ENCODE measurements at places on chromosomes 1 and 21.

GRCh38 chr1:235775246-235775860 lies 91.4 kb downstream of the LYST start:
- no peak for DNase-seq

DNA sequence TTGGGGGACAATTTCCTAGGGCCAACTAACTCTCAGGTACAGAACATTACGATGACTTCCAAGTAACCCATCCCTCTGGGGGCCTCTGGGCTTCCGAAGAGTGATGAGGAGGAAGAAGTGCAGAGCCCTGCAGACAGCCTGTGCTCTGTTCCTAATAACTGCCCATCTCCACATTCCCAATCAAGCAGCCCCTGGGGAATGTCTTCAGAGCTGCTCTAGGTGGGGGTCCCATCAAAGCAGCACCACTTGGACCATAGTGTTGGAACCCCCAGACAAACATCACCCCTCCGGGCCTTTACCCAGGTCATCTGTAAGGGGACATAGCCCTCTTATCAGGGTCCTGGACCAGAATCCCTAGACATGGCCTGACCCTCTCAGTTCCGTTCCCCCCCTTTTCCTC lies 357.3 kb downstream of the NPHP4 start:
- DNase-seq: no peak

GRCh38 chr1:25476186-25477097 lies 45.7 kb downstream of the MACO1 start:
- DNase-seq: no peak

GRCh38 chr21:39847877-39848276 lies 19.4 kb upstream of the PCP4 start:
- DNase-seq: no peak

DNA sequence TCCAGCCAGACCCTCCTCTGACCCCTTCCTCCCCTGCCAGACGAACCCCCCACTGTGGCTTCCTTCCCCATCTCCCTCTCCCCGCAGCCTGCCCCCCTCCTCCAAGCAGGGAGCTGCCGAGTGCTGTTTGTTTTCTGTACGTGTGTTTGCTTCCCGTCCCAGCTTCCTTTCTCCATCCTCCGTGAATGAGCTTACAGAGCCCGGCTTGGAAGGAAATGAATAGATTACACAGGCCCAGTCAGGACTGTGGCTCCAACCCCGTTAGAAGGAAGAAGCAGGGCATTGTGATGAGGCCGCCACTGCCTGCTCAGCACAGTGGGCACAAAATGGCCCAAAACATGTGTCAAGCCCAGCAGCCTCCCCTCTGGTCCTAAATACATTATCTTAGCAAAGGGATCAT lies 123.2 kb downstream of the IGSF21 start:
- DNase-seq: no peak

DNA sequence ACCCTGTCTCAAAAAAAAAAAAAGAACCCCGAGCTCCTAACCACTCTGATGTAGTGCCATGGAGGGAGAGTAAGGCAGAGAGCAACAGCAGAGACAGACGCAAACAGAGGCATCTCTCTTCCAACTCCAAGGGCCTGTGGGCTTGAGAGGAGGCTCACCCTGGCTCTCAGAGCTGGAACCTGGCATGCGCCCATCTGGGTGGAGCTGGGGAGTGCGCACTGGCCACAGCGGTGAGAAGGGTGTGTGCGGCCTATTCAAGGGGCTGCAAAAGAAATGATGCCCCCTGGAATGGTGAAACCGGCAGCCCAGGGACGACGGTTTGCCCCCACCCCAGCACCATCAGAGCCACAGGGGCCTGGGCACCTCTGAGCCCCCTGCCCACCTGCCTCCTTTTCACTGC lies 17.6 kb downstream of the COL8A2 start:
- DNase-seq: no peak

DNA sequence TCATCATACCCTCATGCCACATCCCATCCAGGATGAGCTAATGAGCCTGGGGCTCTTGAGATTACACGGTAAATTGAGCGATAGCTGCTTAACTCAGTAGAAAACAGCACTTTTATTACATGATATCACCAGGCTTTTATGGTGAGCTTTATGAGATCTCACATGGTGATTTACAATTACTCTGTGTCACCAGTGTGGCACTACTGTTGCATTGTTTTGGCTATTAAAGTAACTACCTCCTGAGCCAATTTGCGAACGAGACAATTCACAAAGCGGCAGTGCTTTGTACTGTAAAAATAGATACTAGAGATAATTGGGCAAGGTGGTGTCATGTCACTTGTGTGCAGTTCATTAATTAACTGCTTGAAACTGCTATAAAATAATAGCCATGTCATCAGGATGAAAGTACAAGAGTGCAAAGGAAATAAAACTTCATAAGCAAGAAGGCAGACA lies 767.7 kb upstream of the ADGRL2 start:
- DNase-seq: peak; percentile 46

GRCh38 chr1:147292012-147292411 lies 49.5 kb downstream of the CHD1L start:
- DNase-seq: no peak

DNA sequence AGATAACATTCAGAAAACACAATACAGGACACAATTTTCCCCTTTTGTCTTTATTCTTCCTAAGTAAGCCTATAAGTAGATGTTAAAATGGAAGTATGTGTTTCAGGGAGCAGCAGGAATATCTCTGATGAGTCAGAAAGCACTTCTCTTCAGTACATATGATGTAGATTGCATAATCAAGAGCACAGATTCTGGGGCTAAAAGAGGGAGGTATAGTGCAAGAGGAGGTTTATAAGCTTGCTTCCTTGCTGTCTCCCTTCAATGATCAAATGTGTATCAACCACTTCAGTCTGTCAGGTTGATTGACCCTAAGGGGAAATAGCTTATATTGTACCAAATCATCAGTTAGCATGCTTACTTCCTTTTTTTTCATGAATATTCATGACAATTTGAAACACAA lies 822.8 kb downstream of the BRINP3 start:
- DNase-seq: no peak

DNA sequence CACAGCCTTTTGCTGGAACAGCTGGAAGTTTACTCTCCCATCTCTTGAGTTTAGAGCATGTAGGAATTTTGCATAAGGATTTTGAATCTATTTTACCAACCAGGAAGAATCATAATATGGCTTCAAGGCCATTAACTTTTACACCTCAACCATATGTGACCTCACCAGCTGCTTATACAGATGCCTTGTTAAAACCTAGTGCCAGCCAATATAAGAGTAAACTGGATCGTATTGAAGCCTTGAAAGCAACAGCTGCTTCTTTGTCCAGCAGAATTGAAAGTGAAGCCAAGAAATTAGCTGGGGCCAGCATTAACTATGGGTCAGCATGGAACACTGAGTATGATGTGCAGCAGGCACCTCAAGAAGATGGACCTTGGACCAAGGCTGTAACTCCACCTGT lies 65.4 kb downstream of the CEP350 start:
- no peak for DNase-seq

- DNase-seq: no peak
Measured at GRCh38 chr1:77271852-77272580, 9.8 kb upstream of the AK5 start.

- no peak for DNase-seq
Measured at GRCh38 chr1:180225403-180225802, 4.7 kb upstream of the LHX4 start.

- peak; percentile 57 for DNase-seq
Measured at GRCh38 chr1:221239792-221240191, 360.5 kb downstream of the HLX start.

DNA sequence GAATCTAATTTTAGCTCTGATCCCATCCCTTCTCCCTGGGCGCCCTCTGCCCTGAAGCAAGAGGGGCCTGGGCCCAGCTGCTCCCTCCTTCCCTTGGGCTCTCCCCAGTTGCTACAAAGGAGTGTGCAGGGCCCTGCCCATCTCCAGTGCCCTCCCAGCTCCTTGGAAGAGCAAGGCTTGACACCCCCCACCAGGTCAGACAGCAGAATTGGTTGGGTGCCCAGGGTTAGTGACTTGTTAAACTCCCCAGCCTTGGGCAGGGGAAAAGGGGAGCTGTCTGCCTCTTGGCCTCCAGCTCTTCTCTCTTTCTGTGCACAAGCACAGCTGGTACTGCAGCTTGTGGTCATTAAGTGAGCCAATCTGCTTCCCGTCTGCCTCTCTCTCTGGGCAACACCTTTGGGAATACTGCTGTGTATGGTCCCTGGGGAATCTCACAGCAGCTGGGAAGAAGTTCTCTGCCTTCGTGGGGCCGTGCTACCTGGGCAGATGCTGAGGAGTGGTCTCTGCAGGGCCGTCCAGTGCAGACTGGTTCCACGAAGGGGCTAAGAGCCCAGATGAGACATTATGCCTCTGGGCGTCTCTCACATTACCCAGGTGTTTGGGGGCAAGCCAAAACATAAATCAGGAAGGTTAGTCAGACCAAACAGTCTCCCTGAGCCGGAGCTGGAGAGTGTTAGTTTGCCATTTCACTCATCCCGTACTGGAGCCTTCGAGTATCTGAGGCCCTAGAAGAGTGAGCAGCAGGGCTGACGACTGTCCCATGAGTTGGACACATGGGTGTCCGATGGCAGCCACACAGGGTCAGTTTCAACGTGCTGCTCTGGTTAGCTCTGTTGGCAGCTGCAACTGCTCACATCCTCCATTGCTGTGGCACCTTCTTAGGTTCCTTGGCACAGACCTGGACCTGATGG lies 37.3 kb downstream of the TMEM53 start:
- peak; percentile 65 for DNase-seq

- DNase-seq: no peak
Measured at GRCh38 chr1:31515056-31515775, 61.1 kb upstream of the TINAGL1 start.

DNA sequence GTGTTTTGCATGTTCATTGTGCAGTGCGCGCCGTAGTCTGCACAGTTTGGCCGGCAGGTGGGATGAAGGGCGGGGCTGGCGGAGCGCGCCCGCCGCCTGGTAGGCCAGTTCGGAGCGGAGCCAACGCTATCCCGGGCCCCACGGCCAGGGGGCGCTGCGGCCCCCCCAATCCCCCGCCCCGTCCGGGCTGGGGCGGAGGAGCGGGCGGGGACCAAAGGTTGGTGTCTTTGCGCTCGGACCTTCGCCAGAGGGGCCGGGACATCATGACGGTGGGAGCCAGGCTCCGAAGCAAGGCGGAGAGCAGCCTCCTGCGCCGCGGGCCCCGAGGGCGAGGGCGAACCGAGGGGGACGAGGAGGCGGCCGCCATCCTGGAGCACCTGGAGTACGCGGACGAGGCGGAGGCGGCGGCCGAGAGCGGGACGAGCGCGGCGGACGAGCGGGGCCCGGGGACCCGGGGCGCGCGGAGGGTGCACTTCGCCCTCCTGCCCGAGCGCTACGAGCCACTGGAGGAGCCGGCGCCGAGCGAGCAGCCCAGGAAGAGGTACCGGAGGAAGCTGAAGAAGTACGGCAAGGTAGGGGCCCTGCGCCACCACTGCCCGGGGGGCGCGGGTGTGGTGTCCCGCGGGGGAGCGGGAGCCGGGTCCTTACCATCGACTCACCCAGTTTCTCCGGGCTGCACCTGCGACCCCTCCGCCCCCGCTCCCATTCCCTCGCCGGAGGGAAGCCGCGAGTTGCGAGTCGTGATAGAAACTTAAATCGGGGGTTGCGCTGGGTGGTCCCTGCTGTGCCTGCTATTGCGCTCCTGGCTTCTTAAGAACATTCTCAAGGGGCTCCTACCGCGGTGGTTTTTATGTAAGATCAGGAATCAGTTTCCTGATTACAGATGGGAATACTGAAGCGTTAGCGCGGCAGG lies at the start of gene C1orf115:
Gene C1orf115 (plus strand): TSS at position 224 of the 913 bp plus-strand sequence. CDS start 40 bp downstream, at position 264.
- DNase-seq: peak; percentile 85

DNA sequence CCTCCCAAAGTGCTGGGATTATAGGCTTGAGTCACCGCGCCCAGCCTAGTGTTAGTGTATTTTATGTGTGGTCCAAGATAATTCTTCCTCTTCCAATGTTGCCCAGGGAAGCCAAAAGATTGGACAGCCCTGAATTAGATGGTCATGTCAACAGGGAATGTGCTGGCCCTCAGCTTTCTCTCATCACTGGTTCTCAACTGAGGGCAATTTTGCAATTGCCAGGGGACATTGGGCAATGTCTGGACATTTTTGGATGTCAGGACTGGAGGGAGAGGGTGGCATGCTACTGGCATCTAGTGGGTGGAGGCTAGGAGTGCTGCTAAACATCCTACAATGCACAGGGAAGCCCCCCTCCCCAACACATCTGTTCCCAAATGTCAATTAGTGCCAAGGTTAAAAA lies 95.0 kb downstream of the LAMC2 start:
- DNase-seq: no peak

DNA sequence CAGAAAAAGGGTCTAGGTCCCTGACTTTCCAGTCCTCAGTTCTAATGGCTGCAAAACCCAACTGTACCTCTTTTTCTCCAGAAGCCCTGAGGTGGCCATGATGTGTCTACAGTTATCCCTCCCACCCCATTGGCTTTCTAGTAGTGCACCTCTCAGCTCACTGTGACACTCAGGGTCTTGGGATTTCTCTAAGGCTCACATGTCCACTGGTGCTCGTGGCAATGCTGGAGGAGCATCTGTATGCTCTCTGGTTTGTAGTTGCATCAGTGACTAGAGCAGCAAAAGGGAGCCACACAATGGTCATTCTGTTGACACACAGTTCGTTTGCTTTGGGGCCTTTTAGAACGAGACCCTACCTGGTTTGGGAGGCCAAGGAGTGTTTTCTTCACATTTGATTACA lies 81.6 kb upstream of the SYT6 start:
- no peak for DNase-seq

GRCh38 chr1:46484783-46485490 lies 4.7 kb upstream of the DMBX1 start:
- no peak for DNase-seq

DNA sequence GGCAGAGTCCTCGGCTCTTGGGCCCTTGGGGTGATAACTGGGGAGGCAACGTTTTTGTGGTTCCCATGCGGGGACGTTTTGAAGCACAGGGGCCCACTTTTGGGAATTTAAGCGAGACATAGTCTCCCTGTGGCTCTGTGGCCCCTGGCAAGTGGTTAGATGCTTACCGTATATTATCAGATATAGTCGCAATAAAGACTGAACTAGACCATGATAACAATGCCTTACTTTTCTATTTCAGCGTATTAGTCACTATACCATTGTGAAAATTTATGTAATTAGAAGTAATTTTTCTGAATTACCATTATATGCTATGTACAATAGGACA lies 538 bp upstream of the RCAN1 start:
- DNase-seq: no peak

GRCh38 chr1:56922070-56922469 lies 43.7 kb downstream of the C8B start:
- DNase-seq: no peak

DNA sequence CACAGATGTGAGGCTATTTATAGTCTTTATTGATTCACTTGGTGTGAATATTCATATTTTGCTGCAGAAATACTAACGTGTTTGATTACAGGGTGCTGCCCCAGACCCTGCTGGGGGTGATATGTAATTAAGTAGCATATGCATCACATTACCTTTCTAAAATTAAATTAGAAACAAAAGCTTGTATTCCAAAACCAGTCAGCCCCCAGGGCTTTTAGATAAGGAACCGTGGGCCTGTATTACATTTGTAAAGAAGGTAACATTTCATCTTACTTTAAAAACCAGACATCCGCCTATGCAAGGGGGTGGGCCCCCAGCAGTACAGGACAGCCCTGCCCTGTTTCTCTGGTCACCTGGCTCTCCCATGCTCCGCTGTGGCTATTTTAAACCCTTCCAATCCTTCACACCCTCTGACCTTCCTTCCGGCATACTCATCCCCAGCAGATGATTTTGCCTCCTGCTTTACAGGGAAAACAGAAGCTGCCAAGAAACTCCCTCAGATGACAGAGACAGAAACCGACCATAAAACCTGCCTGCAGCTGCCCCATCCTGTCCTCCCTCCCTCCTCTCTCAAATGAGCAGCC lies 22.0 kb upstream of the KCNC4 start:
- peak; percentile 45 for DNase-seq
